ENCODE measurements at places on chromosomes 7 and 10.

GRCh38 chr7:131106681-131107336 is 220.9 kb upstream of the MKLN1 start:
- peak; percentile 69 for DNase-seq

DNA sequence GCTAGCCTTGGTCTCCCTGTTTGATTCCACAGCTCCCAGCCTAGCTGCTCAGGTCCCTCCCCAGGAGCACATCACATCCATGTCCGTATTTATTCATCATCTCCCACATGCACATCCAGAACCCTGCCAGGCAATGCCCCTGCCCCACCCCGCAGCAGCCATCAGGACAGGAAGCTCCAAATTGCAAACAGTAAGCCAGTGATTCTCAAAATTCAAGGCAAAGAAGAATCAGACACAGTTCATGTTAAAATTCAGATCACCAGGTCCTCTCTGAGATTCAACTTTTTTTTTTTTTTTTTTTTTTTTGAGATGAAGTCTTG is 17.7 kb downstream of the LRRC20 start:
- DNase-seq, result no peak

- no peak for DNase-seq
Observed at GRCh38 chr10:84447701-84448400, 119.5 kb downstream of the CCSER2 start.

DNA sequence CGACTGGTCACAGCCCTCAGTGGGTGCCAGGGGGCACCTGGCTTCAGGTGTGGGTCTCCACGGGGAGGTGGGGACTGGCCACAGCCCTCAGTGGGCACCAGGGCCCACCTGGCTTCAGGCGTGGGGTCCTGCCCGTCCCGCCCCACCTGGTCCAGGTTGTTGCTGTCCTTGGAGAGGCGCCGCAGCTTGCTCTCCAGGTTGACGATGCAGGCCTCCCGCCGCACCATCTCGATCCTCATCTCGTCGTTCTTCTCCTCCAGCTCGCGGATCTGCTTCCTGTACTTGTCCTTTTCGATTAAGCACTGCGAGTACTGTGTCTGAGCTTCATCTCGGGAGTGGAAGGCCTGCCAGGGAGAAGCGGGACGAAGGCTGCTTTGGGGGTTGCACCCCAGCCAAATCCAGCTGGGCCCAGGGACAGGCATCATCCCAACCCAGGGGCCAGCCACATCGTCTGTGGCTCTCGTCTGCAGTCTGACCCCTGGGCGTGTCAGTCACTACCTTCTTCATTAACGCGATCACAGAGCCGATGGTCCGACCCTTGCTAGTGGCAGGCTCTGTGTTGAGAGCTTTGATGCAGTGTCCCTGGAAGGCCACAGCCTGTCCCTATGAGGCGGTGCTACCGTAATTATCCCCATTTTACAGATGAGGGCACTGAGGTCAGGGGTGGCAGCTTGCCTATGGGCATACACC is 92.9 kb upstream of the GNA12 start:
- DNase-seq, result no peak

DNA sequence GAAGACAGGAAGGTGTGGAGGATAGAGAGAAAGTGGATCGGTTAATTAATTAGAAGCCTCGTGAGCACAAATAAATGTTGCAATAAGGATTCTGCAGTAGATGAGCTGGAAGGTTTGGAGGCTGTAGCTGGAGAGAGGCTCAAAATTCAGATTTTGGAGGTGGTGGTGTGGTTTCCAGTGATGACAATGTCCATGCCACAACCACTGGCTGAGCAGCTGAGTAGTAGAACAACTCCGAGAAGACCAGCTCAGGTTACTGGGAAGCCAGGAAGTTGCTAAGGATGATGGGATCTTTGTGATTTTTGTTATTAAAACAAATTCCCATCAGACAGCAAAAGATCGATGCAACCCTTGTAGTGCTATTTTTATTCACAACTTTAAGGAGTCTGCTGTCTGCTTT is 7.7 kb downstream of the SLC26A4 start:
- DNase-seq, result no peak

DNA sequence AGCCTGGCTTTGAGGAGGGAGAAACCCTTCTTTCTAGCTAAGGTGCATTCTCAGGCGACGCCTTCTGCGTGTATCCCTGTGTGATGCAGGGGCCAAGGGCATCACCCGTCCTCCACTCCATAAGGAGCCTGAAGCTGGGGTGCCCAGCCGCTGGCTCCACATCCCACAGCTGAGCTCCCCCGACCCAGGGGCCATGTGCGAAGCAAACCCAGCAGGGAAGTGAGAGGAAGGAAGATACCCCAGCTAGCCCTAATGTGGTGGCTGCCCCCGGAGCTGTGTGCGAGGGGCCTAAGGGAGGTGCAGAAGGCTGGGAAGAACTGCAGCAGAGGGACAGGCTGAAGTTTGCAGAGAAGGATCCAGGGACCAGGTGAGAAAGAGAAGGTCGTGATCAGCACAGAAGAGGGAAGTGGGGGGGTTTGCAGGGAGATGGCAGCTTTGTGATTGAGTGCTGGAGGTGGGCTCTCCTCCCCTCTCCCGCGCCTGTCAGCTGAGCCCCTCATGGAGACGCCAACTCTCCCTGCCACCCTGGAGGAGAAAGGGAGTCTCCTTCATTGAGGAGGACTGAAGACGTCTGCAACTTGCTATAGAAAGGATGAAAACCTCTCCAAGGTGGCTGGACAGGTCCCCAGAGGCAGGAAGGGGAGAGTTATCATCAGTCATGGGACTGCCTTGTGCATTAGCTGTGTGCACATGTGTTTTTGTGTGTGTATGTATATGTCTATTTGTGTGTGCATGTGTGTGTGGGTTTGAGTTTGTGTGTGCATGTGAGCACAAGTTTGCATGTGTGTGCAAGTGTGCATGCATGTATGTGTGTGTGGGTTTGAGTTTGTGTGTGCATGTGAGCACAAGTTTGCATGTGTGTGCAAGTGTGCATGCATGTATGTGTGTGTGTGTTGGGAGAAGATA is 3.5 kb upstream of the CALML5 start:
- DNase-seq, result no peak

DNA sequence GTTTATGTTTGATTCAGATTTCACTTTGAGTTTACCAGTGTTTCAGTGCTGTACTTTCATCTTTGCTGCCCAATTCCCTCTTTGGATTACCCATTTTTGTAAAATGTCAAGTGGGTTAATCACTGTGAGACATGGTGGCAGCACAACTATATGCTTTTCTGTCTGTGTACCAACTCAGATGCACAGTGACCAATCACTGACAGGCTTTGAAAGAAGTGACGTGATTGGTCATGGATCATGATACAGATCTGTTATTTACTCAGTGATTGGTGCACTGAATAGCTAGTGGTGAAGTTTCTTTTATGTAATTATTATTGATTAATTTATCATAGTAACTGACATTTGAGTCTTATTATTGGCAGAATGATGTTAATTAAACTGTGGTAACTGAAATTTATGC is 126.9 kb downstream of the SDK1 start:
- no peak for DNase-seq

GRCh38 chr10:68156373-68157185 is 47.3 kb downstream of the MYPN start:
- DNase-seq, result peak; percentile 55

DNA sequence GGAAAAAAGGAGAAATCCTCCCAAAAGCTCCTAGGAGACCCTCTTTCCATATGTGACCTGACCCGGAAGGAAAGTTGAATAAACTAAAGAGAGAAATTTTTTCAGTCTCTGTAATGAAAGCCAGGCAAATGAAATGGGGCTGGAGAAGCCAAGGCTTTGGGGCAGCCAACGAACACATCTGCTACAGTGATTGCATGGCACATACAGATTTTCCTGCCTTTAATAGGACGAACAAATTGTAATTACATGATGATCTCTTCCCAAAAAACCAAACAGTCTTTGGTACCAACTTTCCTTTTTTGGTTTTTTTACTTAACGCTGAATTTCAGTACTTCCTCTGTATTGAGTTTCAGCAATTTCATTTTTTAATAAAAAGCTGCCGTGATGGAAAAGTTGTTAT is 23.5 kb upstream of the PTN start:
- DNase-seq, result no peak

DNA sequence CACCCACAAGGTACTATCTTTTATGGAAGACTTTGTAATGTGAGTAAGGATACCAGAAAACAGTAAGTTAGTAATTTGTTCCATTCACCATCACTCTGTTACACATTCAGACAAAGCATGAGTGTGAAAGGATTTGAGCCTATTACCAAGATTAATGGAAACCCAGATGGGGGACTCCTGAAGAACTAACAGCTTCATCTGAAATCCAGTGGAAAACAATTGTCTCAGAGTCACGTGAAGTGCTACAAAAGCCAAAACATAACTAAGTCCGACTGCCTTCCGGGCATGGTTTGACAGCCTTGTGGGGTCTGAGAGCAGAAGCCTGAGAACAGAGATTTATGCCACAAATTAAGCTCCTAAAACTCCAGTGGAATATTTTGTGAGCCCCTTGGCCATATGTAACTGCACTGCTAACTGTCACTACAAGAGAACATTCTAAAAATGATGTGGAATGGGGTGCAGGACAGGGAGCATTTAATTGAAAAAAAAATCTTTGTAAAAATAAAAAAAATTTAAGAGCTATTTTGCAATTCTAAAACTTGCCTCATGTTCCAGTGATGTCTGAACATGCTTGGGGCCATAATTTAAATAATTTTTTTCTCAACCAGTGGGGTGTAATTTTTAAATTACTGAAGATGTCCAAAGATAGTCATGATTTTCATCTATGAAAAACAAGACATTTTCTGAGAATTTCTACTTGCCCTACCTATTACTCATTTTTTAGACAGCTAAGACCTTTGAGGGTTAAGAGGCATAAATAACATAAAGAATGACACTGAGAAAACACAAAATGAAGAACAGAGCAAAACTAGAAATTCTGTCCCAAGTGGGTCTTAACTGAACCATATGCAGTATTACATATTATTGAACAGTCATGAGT is 555.0 kb downstream of the INHBA start:
- DNase-seq, result no peak

DNA sequence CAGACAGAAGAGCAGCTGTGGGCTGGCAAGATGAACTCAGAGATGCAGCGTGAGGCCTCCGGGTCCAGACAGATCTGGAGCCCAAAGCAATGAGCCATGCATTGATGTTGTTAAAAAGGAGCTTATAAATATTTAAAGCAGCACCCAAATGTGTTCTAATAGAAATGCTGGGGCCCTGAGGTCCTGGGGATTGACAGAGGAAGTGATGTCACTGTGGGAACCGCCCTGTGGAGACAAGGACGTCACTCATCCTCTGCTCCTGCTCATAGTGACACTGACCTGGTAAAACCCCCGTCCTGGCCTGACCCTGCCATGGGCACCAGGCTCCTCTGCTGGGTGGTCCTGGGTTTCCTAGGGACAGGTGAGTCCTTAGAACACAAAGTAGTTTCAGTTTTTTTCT is 197.0 kb upstream of the PRSS58 start:
- DNase-seq, result no peak

DNA sequence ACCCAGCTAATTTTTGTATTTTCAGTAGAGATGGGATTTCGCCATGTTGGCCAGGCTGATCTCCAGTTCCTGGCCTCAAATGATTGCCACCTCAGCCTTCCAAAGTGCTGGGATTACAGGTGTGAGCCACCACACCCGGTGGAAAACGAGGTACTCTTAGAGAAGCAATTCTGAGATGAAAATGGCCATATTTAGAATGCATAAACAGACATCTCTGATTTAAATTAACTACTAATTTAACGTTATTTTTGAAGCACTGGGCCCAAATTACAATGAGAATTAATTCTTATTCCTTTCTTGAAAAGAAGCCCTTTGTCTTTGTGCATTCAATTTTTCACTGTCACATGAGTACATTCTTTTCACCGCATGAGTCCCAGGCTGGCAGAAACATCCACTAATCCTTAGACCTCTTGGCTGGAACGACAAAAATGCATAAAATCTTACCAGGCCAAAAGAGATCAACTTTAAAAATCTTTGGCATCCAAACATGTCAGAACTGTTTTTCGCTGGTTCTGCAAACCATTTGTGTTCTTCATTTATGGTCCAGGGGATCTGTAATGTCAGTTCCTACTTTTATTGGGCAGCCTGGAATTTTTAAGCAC is 60.1 kb upstream of the CAPZA2 start:
- DNase-seq, result no peak

- no peak for DNase-seq
Observed at GRCh38 chr7:11650500-11650899, 181.5 kb downstream of the THSD7A start.

- no peak for DNase-seq
Observed at GRCh38 chr10:129901389-129902006, 62.6 kb downstream of the EBF3 start.

DNA sequence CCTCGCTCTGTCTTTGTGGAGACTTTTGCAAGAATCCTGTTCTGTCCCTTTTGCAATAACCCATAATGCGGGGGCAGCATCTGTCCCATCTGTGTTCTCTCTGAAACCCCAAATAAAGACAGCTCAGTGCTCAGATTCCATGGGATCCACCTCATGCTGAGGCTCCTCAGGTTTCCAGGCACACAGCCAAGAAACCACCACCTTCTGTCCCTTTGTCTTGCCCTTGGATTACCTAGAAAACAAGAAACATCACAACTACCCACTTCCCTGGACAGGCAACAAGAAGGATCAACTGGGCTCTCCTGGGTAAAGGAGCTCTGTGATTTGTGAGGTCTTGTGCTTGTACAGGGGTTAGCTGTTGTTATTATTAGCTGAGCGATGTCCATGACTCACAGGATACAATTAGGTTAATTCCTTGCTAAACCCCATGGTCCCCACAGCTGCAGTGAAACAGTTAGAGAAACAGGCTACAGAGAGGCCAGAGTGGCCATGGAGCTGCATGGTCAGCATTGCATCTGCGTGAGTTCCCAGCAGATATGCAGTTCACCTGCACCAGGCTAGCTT is 50.2 kb downstream of the CXCL12 start:
- DNase-seq, result no peak

DNA sequence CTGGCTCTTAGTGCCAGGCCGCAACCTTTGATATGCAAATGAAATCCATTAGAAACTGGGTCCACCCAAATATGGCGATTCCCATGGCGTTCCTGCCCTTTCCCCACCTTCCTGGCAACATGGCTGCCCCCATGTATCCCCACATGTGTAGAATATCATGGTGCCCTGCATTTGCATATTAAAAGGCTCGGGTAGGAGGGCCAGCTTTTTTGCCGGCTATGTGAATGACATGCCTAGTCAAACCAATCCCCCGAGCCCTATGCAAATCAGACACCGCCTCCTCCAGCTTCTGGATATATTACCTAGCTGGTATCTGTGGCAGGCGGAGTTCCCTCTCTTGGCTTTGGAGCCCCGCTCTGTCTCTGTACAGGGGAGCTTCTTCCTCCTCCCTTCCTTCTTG is 18.3 kb downstream of the MMS19 start:
- DNase-seq, result no peak

Measured in CD4-positive, alpha-beta memory T cell (primary cell).